ENCODE measurements at places on chromosomes 7 and 10.

- no peaks in the 10 kb centered on the region for H3K4me1 ChIP-seq
- H3K27ac ChIP-seq, result no peak overlapping the region
- DNase-seq, result no peak
- no peaks in the 10 kb centered on the region for H3K36me3 ChIP-seq
- H3K27me3 ChIP-seq, result peaks cover under 1% of the 10 kb centered on the region
Measured at GRCh38 chr7:77407906-77408305, 8.2 kb downstream of the GSAP start.

GRCh38 chr10:125154529-125154928, 5.8 kb downstream of the CTBP2 start:
- H3K27ac ChIP-seq, result no peak overlapping the region
- peaks cover 2% of the 10 kb centered on the region for H3K27me3 ChIP-seq
- peaks cover 20% of the 10 kb centered on the region for H3K4me1 ChIP-seq
- H3K36me3 ChIP-seq, result peaks cover 12% of the 10 kb centered on the region
- DNase-seq, result no peak

GRCh38 chr10:112526906-112527305, 79.9 kb downstream of the VTI1A start:
- no peaks in the 10 kb centered on the region for H3K4me1 ChIP-seq
- H3K4me3 ChIP-seq, result no peak overlapping the region
- no peak overlapping the region for H3K27ac ChIP-seq

GRCh38 chr7:111010798-111011197, 80.1 kb upstream of the LRRN3 start:
- no peak overlapping the region for H3K27ac ChIP-seq
- no peak for DNase-seq
- H3K4me1 ChIP-seq, result peaks cover 36% of the 10 kb centered on the region

- DNase-seq, result no peak
- H3K4me1 ChIP-seq, result no peaks in the 10 kb centered on the region
- H3K27ac ChIP-seq, result no peak overlapping the region
- no peaks in the 10 kb centered on the region for H3K36me3 ChIP-seq
- H3K27me3 ChIP-seq, result peaks cover 7% of the 10 kb centered on the region
- no peak overlapping the region for H3K4me3 ChIP-seq
Measured at GRCh38 chr7:117807676-117808075, 65.6 kb downstream of the CTTNBP2 start.

DNA sequence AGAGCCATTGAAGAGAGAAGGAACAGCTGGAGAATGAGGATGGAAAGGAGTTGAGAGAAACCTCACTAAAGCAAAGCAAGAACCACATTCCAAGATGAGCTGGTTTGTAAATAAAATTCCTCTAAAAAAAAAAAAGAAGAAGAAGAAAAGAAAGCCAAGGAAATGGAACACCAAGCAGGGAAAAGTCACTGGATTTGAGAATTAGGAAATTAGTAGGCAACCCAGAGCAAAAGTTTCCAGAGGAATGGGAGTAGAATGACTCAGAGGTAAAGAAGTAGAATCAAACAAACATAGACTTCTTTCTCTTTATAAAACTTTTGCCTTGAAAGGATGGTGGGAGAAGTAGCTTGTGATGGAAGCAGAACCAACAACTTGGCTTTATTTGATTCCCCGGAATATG, 3.9 kb downstream of the CH25H start:
- no peak overlapping the region for H3K27ac ChIP-seq
- H3K4me1 ChIP-seq, result peaks cover 15% of the 10 kb centered on the region
- DNase-seq, result no peak
- H3K4me3 ChIP-seq, result no peak overlapping the region
- peaks cover 39% of the 10 kb centered on the region for H3K27me3 ChIP-seq
- H3K36me3 ChIP-seq, result no peaks in the 10 kb centered on the region

DNA sequence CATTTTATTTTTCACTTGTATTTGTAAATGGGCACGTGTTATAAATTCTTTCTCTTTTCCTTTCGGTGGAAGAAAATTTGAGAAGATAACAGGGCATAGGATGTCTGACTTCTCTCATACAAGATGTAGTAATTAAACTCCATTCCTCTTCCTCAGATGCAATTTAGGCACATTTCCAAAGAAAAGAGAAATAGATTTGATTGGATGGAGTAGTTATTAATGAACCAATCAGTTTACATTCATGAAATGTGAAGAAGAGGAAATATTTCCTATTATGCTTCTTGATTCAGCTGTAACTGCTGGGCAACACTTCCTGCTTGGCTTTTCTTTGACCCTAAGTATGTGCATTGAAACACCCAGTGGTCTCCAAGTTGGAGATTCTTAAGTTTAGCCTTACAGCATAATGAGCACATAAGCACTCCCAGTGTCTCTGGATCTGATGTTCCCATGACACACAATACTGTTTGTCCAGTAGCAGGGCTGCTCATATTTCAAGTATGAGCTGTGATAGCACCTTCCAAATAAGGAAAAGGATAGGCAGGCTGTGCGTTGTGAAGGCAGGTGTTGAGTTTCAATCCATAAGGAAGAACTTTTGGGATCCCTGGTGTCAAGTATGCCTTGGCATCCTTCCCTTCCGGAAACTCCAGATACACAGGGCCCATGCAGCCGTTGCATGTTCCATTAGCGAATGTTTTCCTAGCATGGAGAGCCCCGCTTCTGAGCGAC, 33.4 kb upstream of the COBL start:
- no peaks in the 10 kb centered on the region for H3K36me3 ChIP-seq
- DNase-seq, result no peak
- no peaks in the 10 kb centered on the region for H3K4me1 ChIP-seq
- H3K27me3 ChIP-seq, result no peaks in the 10 kb centered on the region

- H3K27me3 ChIP-seq, result peaks cover 4% of the 10 kb centered on the region
- no peak overlapping the region for H3K27ac ChIP-seq
- no peaks in the 10 kb centered on the region for H3K4me1 ChIP-seq
- no peak for DNase-seq
Measured at GRCh38 chr10:349081-349480, 213.8 kb downstream of the ZMYND11 start.

GRCh38 chr10:119919826-119920225, 27.3 kb downstream of the SEC23IP start:
- no peaks in the 10 kb centered on the region for H3K27me3 ChIP-seq
- H3K36me3 ChIP-seq, result peaks cover 80% of the 10 kb centered on the region
- no peaks in the 10 kb centered on the region for H3K4me1 ChIP-seq
- H3K27ac ChIP-seq, result no peak overlapping the region
- DNase-seq, result no peak
- no peak overlapping the region for H3K4me3 ChIP-seq

GRCh38 chr10:127257395-127257794, 61.0 kb upstream of the INSYN2A start:
- no peak overlapping the region for H3K4me3 ChIP-seq
- no peaks in the 10 kb centered on the region for H3K36me3 ChIP-seq
- H3K4me1 ChIP-seq, result peaks cover 5% of the 10 kb centered on the region
- H3K27me3 ChIP-seq, result no peaks in the 10 kb centered on the region

DNA sequence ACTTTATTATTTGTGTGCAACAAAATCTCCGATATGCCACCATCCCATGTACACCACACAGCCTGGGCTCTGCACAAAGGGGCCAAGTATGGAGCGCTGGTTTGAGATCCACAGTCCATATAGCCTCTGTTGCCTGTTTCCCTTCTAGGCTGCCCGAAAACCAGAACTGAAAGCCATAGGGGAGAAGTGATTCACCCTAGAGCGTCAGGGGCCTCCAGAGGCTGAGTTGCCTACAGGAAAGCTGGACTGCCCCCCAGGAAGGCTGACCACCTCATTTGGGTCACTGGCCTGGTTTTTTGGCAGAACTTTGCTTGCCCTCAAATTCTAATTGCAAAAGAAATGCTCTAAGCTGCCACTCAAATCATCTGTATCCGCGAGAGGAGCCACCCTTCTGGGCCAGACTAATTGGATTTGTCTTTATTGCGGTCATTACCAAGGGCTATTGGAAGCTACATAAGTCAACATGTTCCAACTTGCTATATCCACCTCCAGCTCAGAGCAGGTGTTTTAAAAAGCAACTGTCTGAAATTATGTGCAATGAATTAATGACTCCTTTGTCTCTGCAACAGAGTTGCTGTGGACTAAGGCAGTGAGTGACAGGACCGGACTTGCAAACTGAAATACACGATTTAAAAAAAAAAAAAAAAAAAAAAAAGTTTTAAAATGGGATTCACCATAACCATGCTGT, 28.3 kb upstream of the FRMD4A start:
- H3K36me3 ChIP-seq, result no peaks in the 10 kb centered on the region
- DNase-seq, result no peak
- H3K4me1 ChIP-seq, result no peaks in the 10 kb centered on the region
- no peak overlapping the region for H3K4me3 ChIP-seq
- H3K27me3 ChIP-seq, result peaks cover 3% of the 10 kb centered on the region
- H3K27ac ChIP-seq, result no peak overlapping the region

GRCh38 chr10:130901311-130902165, 410.0 kb downstream of the TCERG1L start:
- peaks cover 2% of the 10 kb centered on the region for H3K27me3 ChIP-seq
- no peaks in the 10 kb centered on the region for H3K4me1 ChIP-seq
- H3K4me3 ChIP-seq, result no peak overlapping the region
- no peaks in the 10 kb centered on the region for H3K36me3 ChIP-seq
- no peak for DNase-seq

DNA sequence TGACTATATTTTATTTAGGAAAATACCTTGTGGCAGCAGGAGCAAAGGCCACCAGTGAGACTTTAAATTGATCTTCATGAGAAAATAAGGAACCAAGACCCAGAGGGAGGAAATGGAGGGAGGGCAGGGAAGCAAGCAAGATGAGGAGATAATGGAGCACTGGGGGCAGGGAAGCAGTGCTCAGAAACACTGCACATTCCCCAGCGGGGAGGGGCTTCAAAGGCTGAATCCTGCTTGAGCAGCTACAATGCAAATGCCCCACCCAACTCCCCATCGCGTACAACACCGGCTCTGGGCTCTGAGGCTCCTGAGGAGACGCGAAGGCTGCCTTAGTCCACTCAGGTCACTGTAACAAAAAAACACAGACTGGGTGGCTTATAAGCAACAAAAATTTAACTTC, 503.8 kb downstream of the GRID1 start:
- no peaks in the 10 kb centered on the region for H3K4me1 ChIP-seq
- no peaks in the 10 kb centered on the region for H3K27me3 ChIP-seq
- H3K4me3 ChIP-seq, result no peak overlapping the region
- H3K36me3 ChIP-seq, result no peaks in the 10 kb centered on the region

DNA sequence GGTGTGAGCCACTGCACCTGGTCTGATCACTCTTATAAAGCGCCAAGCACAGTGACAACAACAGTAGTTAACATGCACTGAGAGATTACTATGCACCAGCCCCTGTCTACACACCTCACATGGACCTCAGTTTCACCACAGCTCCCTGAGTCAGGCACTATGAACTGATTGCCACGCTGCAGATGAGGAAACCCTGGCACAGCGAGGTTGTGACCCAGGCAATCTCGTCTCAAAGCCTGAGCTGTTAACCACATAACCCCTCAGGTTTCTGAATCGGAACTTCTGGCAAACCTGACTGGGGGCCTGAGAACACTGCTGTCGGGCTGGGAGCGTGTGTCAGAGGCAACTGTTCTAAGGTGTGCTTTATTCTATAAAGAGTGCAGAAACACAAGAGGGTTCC, 150.8 kb downstream of the RNF216 start:
- H3K4me1 ChIP-seq, result peaks cover 8% of the 10 kb centered on the region
- H3K36me3 ChIP-seq, result peaks cover 52% of the 10 kb centered on the region
- no peak for DNase-seq
- H3K4me3 ChIP-seq, result no peak overlapping the region
- no peak overlapping the region for H3K27ac ChIP-seq

DNA sequence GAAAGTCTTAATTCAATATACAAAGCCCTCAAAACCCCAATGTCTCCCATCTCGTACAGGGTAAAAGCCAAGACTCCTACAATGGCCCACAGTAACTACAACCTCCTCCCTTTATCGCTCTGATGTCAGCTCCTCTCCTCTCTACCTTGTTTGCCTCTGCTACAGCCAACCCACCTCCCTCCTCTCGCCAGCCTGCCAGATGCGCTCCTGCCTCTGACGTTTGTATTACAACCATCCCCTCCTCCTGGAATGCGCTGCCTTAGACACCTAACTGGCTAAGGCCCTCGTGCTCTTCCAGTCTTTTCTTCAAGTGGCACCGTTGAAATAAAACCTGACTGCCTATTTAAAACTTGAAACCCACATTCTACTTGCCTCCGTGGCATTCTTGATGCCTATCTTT, 115.3 kb upstream of the MYO3A start:
- H3K36me3 ChIP-seq, result no peaks in the 10 kb centered on the region
- no peaks in the 10 kb centered on the region for H3K27me3 ChIP-seq
- H3K27ac ChIP-seq, result no peak overlapping the region
- peaks cover 42% of the 10 kb centered on the region for H3K4me1 ChIP-seq
- H3K4me3 ChIP-seq, result no peak overlapping the region

GRCh38 chr7:156654511-156655234, 14.1 kb downstream of the RNF32 start:
- no peaks in the 10 kb centered on the region for H3K4me1 ChIP-seq
- no peaks in the 10 kb centered on the region for H3K36me3 ChIP-seq
- H3K27ac ChIP-seq, result no peak overlapping the region
- H3K4me3 ChIP-seq, result no peak overlapping the region
- no peaks in the 10 kb centered on the region for H3K27me3 ChIP-seq

- H3K4me1 ChIP-seq, result no peaks in the 10 kb centered on the region
- peaks cover under 1% of the 10 kb centered on the region for H3K27me3 ChIP-seq
Measured at GRCh38 chr10:49220031-49220430, 31.8 kb upstream of the TMEM273 start.

- H3K27me3 ChIP-seq, result no peaks in the 10 kb centered on the region
- DNase-seq, result no peak
- no peak overlapping the region for H3K4me3 ChIP-seq
- no peaks in the 10 kb centered on the region for H3K36me3 ChIP-seq
Measured at GRCh38 chr10:9869606-9870176, 1148.0 kb upstream of the CELF2 start.

- no peak overlapping the region for H3K4me3 ChIP-seq
- H3K4me1 ChIP-seq, result no peaks in the 10 kb centered on the region
- H3K36me3 ChIP-seq, result no peaks in the 10 kb centered on the region
- H3K27me3 ChIP-seq, result peaks cover 13% of the 10 kb centered on the region
- no peak for DNase-seq
Measured at GRCh38 chr7:30708412-30708811, 26.2 kb upstream of the CRHR2 start.

All from DND-41 (cell line).